Stimulated activated CD4-positive, alpha-beta T cell treated with anti-CD3 and anti-CD28 coated beads, Interleukin-1b, Interleukin-23, amount 100 ng/mL, for 24 hours (primary cell): ENCODE measurements at places on chromosomes 4 and X.

DNA sequence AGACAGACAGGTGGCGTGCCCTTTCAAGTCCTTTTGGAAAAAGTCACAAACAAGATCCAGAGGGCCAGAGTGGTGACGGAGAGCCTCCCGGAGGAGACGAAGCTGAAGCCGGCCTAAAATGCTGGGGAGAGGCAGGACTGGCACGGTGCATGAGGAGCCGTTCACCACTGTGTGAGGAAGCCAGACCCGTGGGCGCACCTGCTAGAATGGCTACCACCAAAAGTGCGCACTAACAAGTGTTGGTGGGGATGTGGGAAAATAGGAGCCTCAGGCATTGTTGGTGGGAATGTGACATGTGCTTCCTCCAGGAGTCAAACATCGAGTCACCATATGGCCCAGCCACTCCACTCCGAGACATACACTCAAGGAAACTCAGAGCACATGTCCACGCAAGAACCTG, 67.4 kb upstream of the HELT start:
- no peak for DNase-seq

DNA sequence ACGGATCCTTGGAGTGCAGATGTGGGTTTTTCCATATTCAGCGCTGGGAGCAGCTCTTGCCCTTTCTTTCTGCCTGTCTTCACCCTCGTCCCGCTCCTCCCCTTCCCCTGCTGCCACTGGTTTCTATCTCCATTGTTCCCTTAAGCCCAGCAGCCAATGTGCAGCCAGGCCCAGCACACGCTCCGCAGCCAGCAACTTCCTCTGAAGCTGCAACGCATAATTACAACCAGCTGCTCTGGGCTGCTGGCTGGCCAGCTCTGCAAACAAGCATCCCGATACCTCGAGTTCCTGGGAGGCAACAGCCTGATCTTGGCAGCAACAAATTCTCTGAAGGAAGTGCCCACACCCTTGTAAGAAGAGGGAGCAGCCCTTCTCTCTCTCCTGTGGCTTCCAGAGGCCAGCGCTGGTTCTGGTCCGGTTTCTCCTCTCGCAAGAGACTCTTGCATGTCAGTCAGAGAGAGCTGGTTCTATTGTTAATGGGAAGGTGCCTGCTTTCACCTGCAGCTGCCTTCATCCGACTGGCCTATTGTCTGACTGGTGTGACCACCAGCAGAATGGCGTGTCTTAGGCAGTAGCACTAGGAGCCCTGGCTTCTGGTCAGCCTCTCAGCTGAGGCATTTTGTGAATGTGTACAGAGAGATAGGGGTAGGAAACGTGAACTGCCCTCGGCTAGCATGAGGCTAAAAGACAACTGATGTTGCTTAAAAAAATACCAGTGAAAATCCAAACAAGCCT, 83.8 kb upstream of the MAML3 start:
- no peak for DNase-seq

- DNase-seq, result no peak
Measured at GRCh38 chrX:133159205-133159604, 58.9 kb downstream of the TFDP3 start.

GRCh38 chr4:8607603-8608481, 15.3 kb downstream of the CPZ start:
- peak; percentile 23 for DNase-seq

DNA sequence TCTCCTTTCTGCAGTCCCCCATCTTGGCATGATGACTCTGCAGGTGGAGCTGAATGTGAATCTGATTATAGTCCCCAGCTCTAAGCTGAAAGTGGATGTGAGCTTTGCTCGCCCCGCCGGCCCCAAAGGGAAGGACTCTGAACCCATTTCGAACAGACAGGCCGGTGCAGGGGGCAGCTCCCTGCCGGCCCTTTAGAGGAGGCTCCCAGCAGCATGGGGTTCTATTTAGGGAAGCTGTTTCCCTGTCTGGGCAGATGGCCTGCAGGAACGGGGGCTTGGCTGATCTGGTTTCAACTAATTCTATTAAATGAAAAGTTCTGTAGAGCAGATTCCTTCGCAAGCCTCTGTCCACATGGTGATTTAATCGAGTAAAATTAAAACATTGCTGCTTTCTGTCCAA, 104.8 kb upstream of the MSX1 start:
- DNase-seq, result no peak

DNA sequence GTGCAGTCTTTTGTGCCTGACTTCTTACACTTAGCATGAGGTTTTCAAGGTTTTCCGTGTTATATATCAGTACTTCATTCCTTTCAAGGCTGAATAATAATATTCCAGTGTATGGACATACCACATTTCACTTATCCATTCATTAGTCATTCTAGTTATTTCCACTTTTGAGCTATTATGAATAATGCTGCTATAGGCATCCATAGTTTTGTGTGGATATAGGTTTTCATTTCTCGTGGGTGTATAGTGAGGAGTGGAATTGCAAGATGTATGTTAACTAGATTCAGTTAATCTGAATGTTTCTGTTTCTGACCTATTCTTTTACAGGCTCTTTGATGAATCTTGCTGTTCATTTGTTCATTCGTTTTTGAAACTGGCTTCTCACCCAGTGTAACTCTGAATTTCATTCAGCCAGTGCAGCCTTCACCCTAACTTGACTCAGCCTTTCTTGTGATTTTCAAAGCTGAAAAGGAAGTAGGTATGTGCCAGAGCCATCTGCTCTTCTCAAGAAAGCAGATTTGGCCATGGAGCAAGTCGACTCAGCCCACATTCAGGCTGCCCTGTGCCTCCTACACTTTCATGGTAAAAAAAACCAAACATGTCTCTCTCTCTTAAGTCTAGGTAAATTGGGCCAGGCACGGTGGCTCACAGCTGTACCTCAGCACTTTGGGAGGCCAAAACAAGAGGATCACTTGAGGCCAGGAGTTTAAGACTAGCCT, 56.3 kb upstream of the NOCT start:
- DNase-seq, result no peak

- no peak for DNase-seq
Measured at GRCh38 chrX:13599491-13599890, 30.1 kb downstream of the EGFL6 start.

DNA sequence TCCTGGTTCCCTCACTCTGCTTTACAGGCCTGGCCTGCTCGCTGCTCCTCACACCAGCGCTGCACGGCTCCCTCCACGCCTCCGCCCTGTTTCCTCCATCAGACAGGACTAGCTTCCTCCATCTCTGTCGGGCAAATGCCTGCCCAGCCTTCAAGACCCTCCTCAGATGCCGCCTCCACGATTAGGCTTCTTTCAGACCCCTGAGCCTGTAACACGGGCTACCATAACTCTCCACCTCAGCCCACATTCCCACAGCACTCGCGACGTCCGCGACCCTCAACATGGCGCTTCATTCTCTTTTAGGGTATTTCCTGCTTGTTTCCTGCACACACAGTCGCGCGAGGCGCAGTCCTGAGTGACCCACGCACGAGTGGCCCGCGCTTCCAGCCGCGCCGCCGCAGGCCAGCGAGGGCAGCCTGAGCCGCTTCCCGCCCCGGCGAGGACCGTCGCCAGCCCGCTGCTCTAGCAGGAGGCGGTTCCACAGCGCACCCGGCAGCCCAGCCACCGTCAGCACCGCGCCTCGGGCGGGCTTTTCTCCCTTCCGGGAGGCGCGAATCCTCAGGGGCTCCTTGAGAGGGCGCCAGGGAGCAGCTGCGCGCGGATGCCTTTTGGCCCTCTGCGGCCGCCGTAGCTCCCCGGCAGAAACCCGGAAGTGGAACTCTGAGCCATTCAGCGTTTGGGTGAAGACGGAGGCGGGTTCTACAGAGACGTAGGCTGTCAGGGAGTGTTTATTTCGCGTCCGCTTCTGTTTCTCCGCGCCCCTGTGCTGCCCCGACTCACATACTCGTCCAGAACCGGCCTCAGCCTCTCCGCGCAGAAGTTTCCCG, at the start of gene FRG1:
Gene FRG1 (plus strand): TSS at position 695 of the 827 bp plus-strand sequence. CDS start 138 bp downstream, outside the sequence.
- DNase-seq, result peak; percentile 88

DNA sequence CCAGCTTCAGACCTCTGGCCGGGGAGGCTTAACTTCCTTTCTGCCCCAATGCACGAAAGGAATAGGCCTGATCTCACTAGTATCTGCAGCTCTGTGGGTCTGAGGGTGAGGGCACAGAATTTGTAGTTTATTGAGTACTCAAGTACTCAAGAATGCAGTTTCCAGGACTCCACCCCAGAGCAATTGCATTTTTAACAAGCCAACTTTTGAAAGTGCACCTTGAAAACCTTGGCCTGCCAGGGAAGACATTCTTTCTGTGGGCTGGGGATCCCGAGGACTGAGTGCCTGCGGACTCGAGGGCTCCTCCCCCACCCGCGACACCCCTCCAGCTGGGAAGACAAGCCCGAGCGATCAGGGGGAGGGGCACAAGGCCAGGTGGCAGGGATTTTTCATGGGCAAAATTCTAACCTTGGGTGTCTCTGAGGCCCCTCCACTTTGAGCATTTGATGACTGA, 22.4 kb downstream of the RS1 start:
- DNase-seq, result no peak

GRCh38 chr4:89136525-89136924, 25.2 kb downstream of the TIGD2 start:
- DNase-seq, result no peak
